ENCODE measurements at places on chromosomes 5 and 9.

GRCh38 chr9:125508249-125508648 is 198.8 kb downstream of the MAPKAP1 start:
- DNase-seq: no peak

GRCh38 chr9:134024828-134025605 is at the start of gene BRD3OS:
BRD3OS (plus strand) TSS chr9:134025481; CDS start chr9:134026748, 1,267 bp downstream.
- peak; percentile 89 for DNase-seq

DNA sequence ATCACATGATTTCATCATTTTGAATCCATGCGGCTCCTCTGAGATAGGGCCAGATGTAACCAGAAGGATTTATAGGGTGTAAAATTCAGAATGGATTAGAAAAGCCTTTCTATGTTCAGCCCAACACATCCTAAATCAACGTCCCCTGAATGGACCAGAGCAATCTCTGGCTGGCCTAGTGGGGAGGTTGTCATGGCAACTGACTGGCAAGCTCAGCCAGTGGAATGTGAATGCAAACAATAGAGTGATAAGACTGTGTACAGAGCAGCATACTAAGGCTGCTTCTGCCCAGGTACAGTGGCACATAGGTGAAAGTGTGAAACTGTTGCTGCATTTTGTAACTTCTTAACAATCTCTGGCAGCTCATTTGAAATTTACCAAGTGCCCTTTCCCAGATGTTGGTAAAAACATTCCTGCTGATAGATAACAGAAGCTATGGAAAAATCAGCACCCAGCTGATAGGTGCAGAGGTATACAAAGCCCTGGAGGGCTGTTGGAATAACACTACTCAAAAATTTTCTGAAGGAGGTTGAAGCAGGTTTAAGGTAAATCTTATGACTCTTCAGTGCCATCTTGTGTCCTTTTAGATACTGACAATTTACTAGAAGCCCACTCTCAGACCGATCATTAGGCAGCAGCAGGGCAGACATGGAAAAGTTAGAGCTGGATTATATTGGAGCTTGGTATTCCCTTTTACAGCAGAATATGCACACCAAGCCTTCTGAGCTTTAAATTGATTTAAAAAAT is 267.2 kb downstream of the RAB3C start:
- no peak for DNase-seq

- no peak for DNase-seq
Measured at GRCh38 chr5:132114150-132115121, 40.8 kb downstream of the CSF2 start.

DNA sequence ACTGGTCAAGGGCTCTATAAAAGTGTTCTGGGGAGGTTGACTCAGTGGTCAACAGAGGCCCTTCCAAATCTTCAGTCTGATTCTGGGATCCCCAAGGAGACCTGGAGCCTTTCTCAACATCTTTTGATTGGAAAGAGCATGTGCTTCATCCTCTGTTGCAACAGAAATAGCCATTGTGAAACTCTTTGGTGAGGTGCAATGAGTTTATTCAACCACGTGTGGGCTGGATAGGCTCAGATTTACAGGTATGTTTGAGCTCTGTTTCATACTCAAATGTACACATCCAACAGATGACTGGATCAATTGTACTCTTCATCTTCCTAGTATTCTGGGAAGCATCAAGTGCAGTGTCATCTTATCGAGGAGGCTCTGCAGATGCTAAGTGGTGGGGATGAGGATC is 60.5 kb downstream of the CTSL start:
- no peak for DNase-seq

DNA sequence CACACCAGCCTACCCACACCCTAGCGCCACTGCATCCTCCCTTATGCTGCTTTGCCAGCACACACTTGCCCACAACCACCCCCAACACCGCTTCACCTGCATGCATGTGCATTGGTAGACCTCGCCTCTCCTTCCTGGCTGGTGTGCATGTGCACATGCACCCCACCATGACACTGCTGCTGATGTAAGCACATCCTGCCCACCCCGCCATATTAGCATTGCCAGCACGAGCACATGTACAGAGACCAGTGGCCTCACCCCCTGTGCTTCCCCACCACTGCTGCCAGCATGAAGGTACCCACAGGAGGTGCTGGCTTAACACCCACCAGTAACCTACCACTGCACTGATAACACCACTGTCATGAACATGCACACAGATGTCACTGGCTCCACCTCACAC is 218.2 kb downstream of the SLCO4C1 start:
- DNase-seq: no peak

DNA sequence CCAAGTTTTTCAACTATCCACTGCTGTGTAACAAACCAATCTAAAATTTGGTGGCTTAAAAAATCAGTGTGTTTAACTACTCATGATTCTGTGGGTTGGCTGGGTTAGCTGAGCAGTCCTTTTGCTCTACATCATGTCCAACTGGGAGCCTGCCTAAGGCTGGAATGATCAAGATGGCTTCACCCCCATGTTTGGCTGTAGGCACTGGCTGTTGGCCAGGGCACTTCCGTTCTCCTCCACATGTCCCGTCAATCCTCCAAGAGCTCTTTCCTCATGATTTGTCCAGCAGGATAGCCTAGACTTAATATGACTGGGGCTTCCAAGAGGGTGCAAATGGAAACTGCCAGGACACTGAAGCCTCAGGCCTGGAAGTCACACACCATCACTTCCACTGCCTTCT is 17.0 kb upstream of the TSSK1B start:
- no peak for DNase-seq

- DNase-seq: no peak
Measured at GRCh38 chr9:6229619-6230018, 14.0 kb downstream of the IL33 start.

DNA sequence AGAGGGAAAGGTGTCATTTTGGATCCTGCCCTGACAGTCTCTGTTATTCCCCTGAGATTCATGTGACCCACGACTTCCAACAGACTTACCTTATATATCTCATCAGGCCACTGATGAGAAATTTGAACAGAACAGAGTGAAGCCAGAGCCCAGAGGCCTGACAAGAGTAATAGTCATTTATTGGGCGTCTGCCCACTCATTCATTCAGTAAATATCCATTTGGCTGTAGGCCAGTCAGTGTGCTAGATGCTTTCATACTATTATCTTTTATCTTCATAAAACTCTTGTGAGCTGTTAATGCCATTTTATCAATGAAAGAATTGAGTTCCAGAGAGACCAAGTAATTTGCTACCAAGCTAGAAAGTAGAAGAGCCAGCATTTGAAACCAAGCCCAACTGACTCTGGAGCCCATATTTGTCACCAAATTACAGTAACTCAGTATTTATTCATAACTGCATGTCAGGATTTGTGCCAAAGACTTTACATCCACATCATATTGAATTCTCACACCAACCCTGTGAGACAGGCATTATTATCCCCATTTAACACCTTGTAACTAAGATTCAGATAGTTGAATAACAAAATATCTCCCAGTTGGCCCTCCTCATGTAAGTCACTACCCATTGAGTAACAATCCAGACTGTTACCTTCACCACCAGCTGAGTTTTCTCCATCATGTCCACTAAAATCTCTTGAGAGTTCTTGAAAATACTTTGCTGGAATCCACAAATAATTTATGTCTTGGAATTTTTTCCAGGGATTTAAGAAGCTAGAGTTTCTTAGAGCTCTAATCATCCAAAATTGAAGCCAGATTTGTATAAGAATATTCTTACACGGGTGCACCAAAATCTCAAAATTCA is 2.5 kb downstream of the PTPDC1 start:
- DNase-seq: no peak

- DNase-seq: no peak
Measured at GRCh38 chr5:158838781-158839180, 260.9 kb downstream of the EBF1 start.
